ENCODE measurements at places on chromosomes 3 and 15.

GRCh38 chr3:66195347-66195783 is 25.4 kb upstream of the SLC25A26 start:
- peak; percentile 18 for DNase-seq

GRCh38 chr3:72398781-72399180 is 449.5 kb downstream of the SHQ1 start:
- no peak for DNase-seq

DNA sequence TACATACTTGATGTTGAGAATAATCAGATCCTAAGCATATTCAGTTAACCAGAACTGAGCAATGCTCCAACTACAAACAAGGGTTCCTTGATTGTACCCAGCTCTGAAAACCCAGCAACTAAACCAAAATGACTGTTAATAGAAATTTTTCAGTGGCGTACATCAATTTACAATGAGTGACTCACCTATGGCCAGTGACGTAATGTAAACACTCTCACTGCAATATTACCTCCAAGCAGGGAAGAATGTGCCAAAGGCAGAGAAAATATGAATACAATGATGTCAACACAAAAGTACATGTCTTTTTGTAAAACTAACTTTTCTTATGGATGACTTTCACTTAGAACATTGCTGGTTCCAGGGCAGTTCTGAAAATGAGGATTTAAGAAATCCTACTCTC is 611.3 kb downstream of the EDEM1 start:
- no peak for DNase-seq

DNA sequence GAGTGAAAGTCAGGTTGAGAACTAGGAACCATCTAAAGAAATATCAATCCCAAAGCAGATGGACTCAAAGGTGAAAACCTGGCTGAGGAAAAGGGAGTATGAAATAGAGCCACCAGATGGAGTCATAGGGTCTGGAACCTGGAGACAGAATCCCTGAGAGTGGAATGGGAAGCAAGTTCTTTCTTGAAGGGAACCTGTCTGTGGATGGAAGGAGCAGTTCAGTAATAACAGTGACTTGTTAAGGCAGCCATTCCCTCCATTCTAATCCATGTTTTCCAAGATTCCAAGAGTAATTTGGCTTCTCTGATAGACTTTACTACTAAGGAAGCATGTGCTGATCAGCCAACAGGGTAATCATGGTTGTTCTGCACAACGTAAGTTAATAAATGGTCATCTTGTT is 22.5 kb upstream of the AQP9 start:
- no peak for DNase-seq

- peak; percentile 36 for DNase-seq
These were observed 2.2 kb upstream of the GRAMD2A start for GRCh38 chr15:72199721-72200212.

GRCh38 chr3:144351011-144351410 is 379.4 kb downstream of the DIPK2A start:
- DNase-seq, result no peak

- peak; percentile 35 for DNase-seq
These were observed 160.5 kb downstream of the CHSY1 start for GRCh38 chr15:101091080-101092017.

DNA sequence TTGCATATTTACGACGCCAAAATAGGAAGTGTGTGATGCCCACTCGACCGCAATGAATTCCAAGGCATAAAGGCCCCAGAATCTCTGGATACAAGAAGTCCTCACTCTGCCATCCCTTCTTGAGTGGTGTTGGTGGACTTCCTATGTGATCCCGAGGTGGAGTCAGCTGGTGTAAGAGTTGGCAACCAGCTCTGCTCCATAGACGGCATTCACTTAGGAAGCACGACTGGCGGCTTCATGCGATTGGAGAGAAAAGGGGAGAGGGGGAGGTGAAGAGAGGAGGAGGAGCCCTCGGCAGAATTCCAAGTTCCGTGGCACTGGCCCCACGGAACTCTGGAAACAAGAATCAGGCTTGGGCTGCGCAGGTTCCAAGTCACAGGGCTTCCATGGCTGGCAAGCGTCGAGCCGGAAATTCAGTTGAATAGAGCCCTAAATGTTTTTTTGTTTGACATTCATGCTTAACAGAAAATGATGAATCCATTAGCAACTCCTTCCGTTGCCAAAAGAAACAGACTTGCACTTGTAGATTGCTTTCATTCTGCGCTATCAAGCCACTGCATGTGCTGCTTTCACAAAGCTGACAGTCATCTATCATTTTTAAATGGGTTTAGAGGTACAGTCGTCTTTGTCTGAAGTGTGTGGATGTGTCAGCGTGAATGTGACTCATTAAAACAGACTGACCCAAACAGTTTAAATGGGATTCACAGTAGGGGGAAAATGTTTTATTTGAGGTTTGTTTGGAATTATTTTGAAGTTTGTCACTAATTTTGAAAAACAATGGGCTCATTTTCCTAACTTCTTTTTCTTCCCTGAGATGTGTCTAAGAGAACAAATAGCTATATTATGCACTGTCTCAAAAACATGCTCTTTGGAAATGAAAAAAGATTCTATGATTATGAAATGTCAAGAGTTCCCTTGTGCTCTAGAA is 428.3 kb upstream of the ATP11B start:
- DNase-seq, result no peak

- no peak for DNase-seq
These were observed 4.6 kb upstream of the TSPAN3 start for GRCh38 chr15:77075528-77075927.

GRCh38 chr15:33831646-33832045 is 136.7 kb upstream of the CHRM5 start:
- no peak for DNase-seq

GRCh38 chr3:115977866-115978265 is 354.6 kb downstream of the GAP43 start:
- DNase-seq, result no peak

- no peak for DNase-seq
These were observed 1.2 kb downstream of the PHC3 start for GRCh38 chr3:170180079-170180907.

DNA sequence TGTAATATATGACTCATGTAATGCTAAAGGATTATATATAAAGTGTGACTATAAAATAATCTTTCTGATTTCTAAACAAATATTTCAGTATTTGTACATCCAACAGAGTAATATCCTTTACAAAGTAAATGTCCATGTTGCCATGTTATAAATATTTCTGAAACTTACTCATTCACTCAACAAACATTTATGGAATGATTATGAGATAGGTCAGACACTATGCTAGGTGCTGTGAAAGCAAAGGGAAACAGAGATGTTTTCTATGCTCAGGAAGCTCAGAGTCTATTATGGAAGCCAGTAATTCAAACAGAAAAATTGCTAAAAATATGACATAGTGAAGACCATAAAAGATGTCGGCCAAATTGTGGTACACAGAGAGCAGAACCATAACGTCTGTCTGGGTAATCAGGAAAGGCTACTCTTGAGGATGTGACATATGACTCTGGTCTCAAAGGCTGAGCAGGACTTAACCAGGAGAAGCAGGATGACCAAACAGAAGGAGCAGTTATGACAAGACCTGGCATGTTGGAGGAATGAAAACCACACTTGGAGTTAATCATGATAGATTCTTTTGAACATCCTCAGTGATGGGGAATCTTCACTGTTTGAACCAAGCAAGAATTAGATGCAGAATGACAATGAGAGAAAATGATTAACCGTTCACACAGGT is 39.0 kb upstream of the MYO5C start:
- DNase-seq, result no peak

DNA sequence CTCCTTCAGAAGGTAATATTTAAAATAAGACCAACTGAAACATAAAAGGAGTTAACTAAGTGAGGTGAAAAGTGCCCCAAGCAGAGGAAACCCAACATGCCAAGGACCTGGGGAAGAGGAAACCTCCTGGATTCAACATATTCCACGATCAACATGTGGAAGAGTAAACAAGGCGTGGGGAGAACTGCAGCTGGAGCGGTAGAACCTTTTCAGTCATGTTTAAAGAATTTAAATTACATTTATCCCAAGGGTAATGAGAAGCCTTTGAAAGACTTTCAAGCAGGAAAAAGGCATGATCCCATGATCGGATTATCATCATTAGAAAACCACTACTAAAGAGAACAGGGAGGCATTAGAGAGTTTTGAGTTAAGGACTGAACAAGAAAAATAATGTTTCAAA is 330.7 kb downstream of the FHIT start:
- no peak for DNase-seq

GRCh38 chr15:80554560-80554959 is 140.6 kb upstream of the ABHD17C start:
- no peak for DNase-seq

DNA sequence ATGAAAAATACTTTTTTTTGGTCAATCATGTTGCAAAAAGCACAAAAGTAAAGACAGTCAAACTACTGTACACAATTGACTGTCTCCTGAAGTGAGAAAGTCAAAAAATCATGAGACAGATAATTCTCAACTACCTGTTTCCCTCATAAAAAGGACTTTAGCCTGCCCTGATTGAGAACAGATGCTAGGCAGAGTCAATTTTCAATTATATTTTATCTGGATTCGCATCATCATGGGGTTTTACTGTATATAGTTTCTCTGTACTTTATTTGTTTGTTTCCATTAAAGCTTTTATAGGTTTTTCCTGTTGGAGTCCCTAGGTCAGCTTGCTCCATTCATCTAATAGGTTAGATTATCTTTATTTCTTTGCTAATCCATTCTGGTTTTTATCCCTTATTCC is 53.8 kb downstream of the ECT2 start:
- no peak for DNase-seq

DNA sequence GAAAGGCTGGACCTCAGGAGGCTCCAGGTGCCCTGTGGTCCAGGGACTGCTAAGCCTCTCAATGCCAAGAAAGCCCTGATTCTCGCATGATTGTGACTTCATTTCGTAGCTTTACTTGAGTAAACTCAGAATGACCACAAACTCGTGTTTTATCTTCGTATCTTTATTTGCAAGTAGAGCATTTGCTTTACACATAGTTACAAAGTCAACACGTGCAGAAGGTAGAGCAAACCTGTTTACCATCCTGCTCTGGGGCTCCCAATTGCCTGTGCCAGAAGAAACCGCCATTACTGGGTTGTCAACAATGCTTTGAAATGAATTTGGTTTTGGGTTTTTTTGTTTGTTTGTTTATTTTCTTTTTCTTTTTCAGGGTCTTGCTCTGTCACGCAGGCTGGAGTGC is 5.8 kb upstream of the MESP1 start:
- DNase-seq, result no peak

DNA sequence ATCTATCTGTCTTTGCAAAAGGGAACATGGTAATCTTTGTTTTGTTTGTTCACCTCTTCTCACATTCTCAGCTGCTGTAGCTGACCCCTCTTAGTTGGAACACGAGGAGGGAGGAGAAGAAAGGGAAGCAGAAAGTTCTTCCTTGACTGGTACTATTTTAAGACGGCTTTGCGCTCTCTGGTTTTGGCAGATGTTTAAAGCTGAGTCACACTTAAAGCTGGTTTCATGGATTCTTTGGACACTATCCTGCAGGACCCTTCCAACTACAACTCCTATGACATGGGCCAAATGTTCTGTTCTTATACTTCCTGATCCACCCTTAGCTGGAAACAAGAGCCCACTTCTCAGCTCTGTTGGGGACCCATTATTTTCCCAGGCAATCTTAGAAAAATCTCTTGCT is 40.6 kb upstream of the FXR1 start:
- no peak for DNase-seq

DNA sequence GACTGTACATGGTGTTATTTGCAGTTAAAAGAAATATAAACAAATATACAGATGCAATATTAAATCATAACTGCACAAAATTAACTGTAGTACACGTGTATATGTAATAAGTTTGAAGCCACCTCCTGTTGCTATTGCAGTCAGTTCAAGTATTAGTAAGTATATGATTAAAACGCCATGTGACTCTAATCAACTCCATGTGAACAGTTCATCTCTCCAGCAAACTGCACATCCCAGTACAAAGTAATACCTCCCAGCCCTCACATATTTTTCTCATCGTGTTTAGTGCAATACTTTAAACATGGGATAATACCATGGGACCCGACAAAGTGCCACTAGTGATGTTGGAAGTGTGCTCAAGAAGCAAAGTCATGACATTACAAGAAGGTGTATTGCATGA is 34.6 kb downstream of the PDCD10 start:
- DNase-seq, result peak; percentile 11

DNA sequence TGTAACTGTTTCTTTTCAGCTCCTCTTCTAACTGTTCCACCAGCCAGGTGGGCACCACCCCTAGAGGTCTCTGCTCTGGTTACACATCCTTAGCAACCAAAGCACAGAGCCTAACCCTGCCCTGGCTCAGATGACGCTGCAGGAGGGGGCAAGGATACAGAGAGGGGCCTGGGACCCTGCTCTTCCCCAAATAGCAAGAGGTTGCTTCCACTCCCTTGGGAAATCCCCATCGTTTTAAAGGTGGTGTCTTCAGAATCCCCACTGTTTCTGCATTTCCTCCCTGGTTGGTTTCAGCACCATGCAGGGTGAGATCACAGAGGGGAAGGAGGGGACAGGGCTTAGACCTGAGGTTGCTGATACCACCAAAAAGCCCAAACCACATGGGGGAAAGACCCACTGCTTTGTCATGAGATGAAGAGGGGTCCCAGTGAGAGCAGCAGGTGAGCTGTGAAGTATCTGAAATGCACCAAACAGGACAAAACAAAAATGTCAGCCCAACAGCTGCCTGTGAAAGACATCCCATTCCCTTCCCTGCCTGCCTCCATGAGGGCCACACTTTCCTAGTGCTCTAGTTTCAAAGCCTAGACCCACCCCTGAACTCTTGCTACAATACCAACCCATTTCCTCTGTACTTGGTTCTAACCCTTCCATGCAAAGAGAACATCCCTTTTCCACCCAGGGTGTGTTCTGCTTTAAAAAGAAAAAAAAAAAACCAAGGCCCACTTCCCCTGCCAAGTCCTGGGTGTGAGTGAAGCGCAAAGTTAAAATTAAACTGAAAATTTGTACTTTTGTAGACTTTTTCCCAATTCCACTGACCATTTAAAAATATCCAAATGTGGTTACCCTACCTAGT is 29.0 kb downstream of the ANP32A start:
- DNase-seq, result no peak

DNA sequence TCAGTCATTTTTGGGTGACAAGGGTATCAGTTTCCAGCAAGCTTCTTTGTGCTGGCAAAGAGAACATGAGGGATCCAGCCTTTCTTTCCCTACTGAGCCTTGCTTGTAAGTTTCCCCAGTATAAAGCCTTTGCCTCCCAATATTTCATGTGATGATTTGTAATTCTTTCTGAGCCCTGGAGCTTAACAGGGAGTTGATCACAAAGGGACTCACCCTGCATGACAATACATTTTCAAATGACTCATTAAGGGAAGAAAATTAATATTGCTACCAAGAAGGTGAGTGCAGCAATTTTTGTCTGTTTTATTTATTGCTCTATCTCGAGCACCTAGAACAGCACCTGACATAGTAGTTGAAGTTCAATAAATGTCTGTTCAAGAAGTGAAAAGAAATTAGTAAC is 27.7 kb downstream of the OXSM start:
- no peak for DNase-seq

- DNase-seq, result no peak
These were observed 25.0 kb downstream of the DAG1 start for GRCh38 chr3:49495023-49495422.

- DNase-seq, result no peak
These were observed 136.4 kb downstream of the MAGI1 start for GRCh38 chr3:65902304-65902793.

All from AG09319 (cell line).